Stimulated activated naive CD4-positive, alpha-beta T cell treated with Interleukin-2 at 50 U/mL for 16 hours (primary cell): ENCODE measurements at places on chromosomes 1 and 21.

DNA sequence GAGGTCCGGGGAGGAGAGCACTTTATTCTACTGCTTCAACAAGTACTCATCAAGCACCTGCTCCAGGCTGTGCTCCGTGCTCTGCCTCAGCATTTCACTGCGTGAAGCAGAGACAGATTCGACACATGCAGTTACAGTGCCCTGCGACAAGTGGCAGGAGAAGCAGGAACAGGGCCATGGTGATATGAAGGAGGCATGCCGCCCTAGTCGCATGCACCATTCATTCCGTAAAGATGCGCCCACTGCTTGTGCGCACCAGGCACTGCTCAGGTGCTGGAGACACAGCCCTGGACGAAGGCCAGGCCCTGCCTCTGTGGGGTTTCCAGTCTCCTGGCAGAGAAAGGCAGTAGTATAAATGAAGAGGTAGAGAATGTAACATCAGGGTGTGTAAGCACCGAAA, 206.6 kb downstream of the HIVEP3 start:
- DNase-seq: no peak

DNA sequence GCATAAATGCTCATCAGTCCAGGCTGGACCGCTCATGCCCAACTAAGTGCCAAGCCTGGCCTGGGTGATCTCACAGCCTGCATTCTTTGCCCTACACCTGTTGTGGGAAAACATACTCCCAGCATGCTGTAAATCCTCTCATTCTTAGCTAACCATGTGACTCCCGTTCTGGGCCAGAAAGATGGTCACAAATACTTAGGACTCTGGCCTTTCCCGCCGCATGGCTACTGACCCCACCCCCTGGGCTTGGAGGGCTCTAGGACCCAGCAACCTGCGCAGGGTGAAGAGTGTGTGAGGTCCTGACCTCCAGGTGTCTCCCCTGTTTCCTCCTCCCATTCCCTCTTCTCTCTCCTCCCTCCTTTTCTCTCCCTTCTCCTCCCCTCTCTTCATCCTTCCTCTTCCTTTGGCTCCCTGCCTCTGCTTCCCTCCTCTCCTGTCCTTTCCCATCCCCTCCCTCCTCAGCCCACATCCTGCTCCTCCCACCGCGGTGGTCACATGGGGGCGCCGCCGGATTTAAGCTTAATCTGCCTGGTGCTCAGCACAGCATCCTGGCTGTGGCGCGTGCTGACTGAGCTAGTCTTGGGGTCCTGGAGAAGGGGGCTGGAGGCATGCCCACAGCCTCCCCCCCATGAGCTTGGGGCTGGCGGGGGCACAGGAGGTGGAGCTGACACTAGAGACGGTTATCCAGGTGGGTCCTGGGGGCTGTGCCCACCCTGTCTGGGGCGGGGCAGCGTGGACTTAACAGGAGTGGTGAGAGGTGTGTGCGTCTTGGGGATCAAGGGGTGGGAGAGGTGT, at the start of gene CROCC:
Gene CROCC, plus strand, starts transcription at position 541 of the 795 bp plus-strand sequence. Its CDS starts 88 bp downstream, at position 629.
- no peak for DNase-seq

GRCh38 chr1:111990026-111990877, 784 bp upstream of the KCND3 start:
- DNase-seq: no peak

DNA sequence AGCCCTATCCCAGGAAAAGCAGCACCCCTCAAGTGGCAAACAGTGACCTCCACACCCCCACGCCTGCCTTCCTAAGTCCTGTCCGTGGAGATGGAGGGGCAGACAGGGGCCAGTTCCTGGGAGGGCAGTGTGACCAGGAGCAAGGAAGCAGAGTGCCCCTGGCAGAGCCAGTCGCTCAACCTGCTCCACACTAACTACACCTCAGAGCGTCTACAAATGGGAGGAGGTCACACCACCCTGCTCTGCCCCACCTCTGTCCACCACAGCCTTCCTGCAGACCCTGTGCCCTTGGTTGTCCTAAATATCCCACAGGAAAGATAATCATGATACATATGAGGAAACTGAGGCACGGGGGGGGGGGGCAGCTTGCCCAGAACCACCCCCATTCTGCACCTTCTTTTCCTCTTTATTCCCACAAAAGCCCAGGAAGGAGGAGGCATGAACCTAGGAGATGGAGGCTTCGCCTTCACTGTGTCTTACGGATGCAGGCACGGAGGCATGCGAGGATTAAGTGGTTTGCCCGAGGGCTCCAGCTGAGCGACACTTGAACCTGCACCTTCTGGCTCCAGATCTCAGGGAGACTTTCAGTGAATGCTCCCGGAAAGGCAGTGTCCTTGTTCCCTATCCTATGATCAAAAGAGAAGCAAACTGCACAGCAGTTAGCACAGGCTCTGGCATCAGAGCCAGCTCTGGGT, 42.7 kb upstream of the SELENON start:
- no peak for DNase-seq

- DNase-seq: no peak
These were observed 398.3 kb upstream of the POU3F1 start for GRCh38 chr1:38444770-38445442.

GRCh38 chr1:115911294-115911693, 65.0 kb upstream of the SLC22A15 start:
- no peak for DNase-seq
